Pulmonary artery endothelial cell (primary cell): ENCODE measurements at places on chromosomes 4 and X.

DNA sequence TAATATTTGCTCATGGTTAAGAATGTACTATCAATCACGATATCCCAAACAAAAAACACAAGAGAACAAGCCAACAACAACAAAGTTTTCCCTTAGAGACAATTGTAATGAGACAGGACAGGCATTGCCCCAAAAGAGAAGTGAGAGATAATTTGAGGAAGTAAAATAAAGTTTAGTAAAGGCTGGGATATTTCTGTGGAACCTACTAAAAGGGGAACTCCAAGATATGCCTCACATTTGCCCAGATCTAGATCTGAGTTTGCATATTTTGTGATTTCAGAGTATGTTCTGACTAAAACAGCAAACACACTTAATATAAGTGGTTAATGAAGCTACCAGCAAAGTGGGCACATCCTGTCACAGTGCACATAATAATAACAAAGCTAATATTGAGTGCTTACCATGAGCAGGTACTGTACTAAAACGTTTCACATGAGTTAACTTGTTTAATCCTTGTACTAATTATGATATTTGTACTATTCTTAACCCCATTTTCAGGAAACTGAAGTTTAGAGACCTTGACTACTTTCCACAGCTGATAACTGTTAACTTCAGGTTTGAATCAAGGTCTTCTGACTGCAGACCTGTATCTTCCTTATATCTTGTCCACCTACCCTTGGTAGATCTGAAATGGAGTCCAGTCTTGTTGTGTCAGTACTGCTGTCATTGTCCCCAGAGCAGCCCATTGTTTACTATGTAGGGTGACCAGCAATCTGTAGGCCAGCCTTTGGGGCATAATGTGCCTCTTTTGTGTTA lies 26.0 kb upstream of the BMP2K start:
- DNase-seq, result no peak

DNA sequence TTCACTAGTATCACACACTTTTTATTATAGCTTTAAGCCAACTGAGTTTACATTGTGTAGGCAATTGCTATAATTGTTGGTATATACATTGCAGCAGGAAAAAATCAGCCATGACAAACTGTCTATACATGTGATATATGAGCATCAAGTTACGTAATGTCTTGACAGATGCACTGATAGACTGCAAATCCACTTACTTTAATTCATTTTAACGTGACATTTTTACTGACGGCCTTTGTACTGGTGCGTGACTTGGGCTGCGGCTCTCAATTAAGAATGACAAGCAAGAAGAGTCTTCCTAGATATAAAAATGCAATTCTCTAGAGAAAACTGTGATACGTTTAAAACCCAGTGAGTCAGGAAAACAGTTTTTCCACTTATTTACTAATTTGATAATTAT lies 143.8 kb downstream of the ACTRT1 start:
- DNase-seq, result no peak

DNA sequence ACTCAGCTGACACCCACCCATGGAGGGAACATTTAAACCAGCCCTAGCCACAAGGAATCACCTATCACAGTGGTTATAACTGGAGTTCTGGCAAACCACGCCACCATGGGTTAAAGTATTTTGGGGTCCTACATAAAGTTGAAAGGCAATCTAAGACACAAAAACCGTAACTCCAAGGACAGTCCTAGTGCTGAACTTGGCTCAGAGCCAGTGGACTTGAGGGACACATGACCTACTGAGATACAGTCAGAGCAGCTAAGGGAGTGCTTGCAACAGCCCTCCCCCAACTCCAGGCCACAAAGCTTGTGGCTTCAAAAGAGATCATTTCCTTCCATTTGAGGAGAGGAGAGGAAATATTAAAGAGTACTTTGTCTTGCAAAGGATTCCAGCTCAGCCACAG lies 300.5 kb downstream of the FGF13 start:
- DNase-seq, result no peak

DNA sequence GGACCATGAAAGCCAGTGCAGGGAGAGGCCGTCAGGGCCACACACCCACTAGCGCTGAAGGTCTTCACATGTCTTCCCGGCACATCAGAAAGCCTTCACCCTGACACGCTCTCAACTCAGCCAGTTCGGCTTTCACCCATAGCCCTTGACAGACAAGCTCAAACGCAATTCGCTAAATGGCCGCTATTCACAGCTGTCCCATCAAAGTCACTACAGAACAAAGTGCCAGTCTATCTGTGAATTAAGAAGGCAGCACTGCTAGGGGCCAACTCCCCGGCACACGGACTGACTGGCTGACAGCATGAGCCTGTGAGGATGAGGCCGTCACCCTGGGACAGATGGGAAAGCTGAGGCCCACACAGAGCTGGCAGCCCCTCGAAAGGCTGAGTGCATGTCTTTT lies 45.7 kb downstream of the ACOX3 start:
- DNase-seq, result no peak

DNA sequence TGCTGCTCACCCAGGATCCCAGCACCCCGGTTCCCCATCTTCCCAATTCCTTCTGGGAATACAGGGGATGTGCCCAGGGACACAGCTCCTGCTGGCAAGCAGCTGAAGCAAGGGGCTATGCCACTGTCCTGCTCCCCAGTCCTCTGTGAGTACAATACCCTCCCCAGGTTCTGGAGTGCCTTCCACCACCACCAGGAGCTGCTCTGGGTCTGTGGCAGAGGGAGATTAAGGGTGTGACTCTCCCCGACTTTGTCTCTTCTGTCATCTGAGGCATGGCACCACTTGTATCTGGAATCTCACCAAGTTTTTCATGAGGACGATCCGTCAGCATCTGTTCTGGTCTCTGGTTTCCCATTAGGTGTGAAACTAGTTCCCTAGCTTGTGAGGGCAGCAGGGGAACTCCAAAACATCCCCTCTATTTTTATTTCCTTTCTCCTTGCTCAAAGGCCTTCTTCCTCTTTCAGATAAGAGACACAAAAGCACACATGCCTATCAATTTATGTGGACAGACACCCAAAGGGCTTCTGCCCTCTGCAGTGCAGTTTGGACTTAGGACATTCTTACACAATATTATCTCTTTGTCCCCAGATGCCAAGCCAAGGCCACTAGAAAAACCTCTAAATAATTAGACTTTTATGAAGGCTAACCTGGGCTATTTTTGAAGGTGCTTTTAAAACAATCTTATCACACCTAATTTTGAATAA lies 26.8 kb downstream of the MGST2 start:
- no peak for DNase-seq

- DNase-seq, result no peak
Observed at GRCh38 chr4:186848437-186848836, 124.8 kb upstream of the FAT1 start.

GRCh38 chr4:88177983-88178625 lies 19.7 kb upstream of the ABCG2 start:
- peak; percentile 4 for DNase-seq

DNA sequence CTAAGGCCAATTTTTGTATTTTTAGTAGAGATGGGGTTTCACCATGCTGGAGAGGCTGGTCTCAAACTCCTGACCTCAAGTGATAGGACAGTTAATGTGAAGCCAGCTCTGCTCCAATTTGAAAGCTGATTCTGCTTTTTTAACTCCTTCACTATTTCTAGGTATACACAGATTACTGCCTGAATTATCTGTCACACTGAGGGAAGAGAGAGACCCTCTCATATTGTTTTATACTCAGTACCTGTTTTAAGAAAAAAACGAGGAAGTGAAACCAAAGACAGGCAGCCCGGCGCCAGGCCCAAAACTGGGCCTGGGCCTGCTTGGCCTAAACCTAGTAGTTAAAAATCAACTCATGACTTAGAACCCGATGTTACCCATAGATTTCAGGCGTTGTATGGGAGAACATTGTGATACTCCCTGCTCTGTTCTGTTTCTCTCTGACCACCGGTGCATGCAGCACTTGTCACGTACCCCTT lies 1601.5 kb upstream of the PCDH10 start:
- no peak for DNase-seq

DNA sequence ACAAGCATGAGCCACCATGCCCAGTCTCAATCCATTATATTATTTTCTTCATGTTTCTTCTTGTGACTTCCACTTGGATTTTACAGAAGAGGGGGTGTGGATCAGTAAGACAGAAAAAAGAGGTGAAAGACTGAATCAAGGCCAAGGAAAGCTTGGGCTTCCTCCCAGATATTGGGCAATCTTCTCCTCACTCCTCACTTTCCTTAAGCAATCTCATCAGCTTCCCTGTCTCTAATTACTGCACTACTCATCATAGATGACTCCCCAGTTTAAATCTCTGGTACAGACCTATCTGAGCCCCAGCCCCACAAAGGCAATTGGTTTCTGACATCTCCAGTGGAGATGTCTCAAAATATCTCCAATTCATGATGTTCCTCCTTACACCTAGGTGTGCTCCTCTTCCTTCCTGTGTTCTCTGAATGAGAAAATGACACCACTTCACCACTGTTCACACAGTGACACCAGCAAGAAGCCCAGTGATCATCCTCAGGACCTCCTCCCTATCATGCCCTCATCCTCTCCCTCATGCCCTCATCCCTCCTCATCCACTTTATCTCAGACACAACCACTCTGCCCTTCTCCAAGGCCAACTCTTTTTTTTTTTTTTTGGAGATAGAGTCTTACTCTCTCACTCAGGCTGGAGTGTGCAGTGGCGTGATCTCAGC lies 44.8 kb upstream of the HERC6 start:
- no peak for DNase-seq

- no peak for DNase-seq
Observed at GRCh38 chr4:145418739-145419138, 62.9 kb upstream of the SMAD1 start.

- no peak for DNase-seq
Observed at GRCh38 chr4:42646999-42647541, 9.8 kb downstream of the ATP8A1 start.

GRCh38 chrX:25072247-25072646 lies 56.5 kb upstream of the ARX start:
- no peak for DNase-seq

DNA sequence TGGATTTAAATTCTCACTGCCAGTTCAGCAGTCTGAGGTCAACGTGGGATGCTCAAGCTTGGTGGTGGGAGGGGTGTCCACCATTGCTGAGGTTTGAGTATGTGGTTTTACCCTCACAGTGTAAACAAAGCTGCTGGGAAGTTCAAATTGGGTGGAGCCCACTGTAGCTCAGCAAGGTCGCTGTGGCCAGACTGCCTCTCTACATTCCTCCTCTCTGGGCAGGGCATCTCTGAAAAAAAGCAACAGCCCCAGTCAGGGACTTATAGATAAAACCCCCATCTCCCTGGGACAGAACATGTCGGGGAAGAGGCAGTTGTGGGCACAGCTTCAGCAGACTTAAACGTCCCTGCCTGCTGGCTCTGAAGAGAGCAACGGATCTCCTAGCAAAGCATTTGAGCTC lies 14.9 kb upstream of the RRAGB start:
- DNase-seq, result no peak

DNA sequence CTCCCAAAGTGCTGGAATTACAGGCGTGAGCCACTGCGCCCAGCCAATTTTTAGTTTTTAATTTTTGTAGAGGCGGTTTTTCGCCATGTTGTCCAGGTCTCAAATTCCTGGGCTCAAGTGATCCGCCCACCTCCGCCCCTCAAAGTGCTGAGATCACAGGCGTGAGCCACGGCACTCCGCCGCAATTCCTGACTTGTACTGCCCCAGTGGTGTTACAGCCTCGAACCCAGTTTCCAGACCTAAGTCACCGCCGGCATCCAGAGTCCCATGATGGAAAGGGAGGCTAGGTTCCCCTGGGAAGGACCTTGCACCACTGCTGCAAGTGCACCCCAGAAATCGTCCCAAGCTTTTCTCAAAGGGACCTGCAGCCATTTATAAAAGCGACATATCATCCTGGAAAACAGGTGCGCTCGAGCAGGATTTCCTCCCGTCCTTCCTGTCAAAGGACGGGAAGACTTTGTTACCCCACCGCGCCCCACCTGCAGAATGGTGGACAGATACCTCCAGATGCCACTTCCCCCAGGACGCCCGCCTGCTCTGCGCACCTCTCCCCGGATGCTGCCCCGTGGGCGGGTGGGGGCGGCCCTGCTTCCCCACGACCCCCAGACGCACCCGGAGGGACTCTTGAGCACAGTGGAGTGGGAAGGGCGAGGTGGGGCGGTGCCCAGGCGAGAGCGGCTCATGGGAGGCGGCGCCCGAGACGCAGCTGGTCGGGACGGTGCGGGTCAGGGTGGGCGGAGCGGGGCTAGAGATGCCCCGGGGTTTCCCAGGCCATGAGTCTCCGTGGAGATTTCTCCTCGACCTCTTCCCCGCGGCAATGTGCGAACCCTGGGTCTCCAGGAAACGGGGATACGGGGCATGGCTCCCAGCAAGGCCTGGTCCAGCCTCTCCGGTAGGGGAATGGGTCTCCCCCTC lies 947 bp upstream of the RPL10 start:
- no peak for DNase-seq

- no peak for DNase-seq
Observed at GRCh38 chrX:41308884-41309647, 24.9 kb upstream of the DDX3X start.

DNA sequence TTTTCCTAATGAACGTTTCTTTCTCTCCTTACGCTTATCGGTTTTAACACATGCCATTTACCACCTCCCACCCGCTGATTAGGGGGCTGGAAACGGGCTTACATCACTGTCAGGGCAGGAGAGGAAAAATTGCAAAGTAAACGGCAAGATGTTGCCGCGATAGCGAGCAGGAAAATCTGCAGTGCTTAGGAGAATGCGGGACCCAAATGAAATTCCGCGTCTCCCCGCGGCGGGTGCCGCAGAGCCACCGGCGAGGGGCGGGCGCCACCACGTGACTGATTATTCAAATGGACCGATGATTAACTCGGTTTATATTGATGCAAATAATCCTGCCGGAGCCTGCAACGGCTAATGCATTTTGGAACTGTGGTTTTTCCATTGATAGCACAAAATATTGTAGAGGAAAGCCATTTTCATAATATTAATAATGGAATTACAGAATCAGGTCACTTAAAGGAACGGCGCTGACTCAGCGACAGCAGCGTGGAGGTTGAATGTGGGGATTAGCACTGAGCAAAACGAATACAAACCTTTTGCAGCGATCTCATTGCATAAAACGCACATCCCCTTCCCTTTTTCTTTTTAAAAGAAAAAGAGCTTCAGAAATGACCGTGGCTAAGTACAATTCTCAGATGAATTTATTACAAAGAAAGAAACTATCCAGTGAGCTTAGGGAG lies 224.2 kb downstream of the STIM2 start:
- no peak for DNase-seq

DNA sequence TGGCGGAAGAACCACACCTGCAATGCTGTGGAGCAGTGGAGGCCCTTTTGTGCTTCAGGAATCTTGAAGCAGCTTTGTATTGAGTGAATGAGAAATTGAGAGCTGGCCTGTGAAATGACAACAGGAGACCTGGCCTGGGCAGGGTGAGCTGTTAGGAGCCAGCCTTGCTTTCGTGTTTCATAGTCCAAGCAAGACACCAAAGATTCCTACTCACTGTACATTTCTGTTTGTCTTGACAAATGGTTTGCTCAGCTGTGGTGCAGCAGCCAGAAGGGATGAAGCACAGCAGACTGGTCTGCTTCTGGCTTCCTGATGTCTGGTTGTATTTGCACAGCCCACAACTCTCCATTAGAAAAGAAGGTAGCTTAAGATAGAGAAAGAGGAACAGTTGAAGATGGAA lies 96.5 kb downstream of the GATB start:
- DNase-seq, result no peak
